ENCODE measurements at places on chromosomes 11 and 22.
A peak's percentile ranks its signal among the peaks of the same experiment; 100 is the strongest.

GRCh38 chr11:92828556-92828955 is 140.9 kb upstream of the MTNR1B start:
- no peak for DNase-seq

GRCh38 chr22:22519591-22519990 is 479 bp downstream of the ZNF280A start:
- no peak for DNase-seq

DNA sequence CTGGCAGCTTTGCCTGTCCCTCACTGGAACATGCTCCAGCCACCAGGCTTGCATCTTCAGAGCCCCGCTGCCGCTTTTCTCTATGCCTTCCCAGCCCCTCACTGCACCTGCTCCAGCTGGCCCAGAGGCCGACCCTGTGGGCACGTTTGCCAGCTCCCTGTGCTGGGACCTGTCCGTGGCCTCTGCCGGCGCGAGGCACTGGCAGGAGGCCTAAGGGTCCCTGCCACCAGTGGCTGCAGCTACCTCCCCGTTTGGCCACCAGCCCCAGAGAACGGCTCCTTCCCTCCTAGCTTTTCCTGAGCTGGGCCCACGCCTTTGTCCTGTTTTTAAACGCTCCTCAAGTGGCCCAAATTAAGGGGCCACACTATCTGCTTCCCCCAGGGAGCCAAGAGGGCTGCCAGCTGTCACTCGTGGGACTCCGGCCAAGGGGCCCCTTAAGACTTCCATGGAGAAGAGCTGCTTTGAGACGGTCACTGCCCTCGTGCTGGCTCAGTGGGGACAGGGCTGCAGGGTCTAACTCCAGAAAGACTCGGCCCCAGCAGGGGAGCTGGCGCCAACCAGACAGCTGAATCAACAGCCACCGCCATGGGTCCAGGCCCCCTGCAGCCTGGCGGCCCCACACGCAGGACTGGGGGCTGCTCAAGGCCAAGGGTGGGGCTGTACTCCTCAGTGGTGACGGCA is 24.6 kb upstream of the WNT7B start:
- DNase-seq: peak; percentile 23

- no peak for DNase-seq
Measured at GRCh38 chr22:43183496-43184277, 3.2 kb downstream of the TTLL12 start.

DNA sequence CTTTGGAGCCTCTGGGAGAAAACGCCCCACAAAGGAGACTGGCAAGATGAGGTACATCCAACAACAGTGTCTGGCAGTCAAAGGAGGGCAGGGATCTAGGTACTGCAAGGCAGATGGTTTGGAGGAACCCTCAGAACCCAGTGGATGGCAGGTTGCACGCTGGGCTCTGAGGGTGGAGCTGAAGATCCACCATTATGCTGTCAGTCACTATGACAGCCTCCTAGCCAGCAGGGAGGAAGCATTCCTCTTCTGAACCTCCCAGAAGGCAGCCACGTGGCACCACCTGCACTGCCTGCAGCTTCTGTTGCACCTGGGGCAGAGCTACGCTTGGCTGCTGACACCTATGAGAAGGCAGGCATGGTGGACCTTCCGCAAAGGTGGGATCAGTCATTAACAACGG is 40.2 kb downstream of the HTR3A start:
- no peak for DNase-seq

DNA sequence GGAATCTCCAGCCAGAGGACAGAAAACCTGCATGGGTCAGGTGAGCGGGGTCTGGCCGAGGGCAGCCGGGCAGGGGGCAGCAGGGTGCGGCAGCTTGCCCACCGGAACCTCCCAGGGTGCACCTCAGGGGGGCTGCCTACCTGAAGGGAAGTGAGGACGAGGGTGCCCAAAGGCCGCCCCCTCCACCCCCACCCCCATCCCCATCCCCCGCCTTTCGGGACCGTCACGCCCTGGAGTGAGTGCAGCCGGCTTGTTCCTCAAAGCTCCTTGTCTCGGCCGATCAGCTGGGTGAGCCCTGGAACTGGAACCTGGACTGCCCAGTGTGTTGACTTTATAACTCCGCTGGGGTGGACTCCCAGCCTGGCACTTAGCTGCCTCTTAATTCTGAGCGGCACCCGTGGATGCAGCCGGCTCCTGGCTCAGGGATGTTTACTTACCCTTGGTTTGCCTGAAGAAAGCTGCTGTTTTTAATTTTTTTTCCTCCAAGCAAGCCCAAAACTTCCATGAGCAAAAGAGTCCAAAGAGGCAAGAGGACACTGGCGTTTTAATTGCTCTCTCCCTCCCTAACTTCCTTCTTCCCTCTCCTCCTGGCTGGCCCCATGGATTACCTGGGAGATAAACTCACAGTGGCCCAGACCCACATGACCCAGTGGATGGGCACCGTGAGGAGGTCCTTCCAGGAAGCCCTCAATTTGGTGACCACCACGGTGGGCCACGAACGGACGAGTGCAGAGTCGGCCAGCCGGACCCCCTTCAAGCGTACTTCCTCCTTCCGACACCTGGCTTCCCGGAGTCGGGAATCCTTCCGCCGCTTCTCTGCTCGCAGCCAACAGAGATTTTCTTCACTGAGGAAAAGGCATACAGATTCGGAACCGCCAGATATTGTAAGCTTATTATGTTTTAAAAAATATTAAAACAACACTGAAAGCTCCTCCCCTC is 87.8 kb upstream of the CRYBB3 start:
- DNase-seq: no peak

- no peak for DNase-seq
Measured at GRCh38 chr11:61763930-61764605, 11.6 kb downstream of the MYRF start.

DNA sequence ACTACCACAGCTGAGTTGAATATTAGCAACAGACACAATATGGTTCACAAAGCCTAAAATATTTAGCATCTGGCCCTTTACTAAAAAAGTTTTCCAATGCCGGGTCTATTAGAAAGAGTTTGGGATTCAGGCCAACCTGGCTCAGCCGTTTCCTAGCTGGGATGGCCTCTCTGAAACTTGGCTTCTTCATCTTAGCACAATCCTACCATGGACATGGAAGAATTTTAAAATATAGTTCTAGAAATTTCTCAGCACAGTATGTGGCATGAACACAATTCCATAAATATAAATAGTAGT is 103.8 kb downstream of the RRAS2 start:
- DNase-seq: no peak

DNA sequence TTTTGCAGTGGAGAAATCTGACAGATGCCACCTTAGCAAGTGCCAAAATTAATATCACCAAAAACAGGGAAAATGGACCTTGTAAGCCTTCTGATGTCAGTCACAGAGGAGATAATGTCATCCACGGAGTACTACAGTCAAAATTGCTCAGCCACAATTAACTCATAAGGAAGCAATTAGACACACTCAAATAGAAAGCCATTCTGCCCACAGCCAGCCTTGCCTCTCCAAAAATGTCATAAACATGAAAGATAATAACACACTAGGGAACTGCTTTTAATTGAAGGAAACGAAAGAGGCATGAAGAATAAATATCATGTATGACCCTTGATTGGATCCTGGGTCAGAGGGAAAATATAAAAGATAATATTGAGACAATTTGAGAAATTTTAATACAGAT is 505.6 kb upstream of the API5 start:
- peak; percentile 58 for DNase-seq

DNA sequence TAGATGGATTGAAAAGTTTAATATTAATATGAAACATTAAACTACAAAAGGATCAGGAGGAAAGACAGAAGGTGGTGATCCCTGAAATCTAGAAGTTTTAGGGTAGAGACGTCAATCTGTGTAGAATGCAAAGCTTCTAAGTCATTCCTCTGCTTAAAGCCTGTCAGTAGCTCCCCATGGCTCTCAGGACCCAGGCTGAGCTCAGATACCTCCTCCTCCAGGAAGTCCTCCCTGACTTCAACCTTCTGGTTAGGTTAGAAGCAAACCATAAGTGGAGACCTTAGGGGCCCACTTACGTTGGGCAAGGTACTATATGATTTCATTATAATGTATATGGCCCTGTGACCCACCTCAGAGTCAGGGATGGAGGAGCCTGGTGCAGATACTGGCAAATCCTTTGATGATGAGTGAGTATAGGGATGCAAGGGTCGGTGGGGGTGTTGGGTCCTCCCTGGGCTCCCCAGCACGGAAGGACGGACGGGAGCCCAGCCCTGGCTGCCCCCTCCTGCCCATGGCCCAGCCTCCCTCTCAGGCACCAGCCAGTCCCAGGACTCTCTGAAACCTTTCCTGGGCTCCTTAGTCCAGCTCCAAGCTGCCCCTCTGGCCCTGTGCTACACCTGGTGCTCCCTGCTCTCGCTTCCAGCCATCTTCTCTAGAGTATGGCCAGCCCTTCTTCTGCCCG is 3.2 kb upstream of the PPP6R3 start:
- DNase-seq: no peak

DNA sequence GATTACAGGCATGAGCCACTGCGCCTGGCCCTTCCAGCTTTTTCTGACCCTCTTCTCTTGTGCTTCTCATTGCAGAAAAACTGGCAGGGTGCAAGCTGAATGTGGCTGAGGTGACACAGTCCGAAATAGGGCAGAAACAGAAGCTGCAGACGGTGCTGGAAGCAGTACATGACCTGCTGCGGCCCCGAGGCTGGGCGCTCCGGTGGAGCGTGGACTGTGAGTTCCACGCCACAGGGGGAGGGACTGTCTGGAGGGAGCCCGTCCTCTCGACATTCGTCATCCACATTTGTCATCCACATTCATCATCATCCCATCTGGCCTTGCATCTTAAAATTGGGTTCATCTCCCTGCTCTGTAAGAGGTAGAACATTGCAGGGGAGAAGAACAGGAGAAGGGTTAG is 49.3 kb upstream of the PARVG start:
- no peak for DNase-seq
